Fibroblast of lung (primary cell): ENCODE measurements at places on chromosomes 13 and 19.
A peak's percentile ranks its signal among the peaks of the same experiment; 100 is the strongest.

- peak; percentile 59 for DNase-seq
Measured at GRCh38 chr13:59680429-59681024, 483.2 kb downstream of the DIAPH3 start.

- peak; percentile 99 for DNase-seq
Measured at GRCh38 chr19:9945319-9945966, 9.1 kb upstream of the OLFM2 start.

- no peak for DNase-seq
Measured at GRCh38 chr13:80560609-80561008, 219.7 kb upstream of the SPRY2 start.

GRCh38 chr13:91312324-91312723, 35.2 kb upstream of the MIR17HG start:
- DNase-seq = no peak
